ENCODE measurements at places on chromosomes 3 and 15. TPM values are rescaled to one million over a fixed set of nuclear protein-coding genes. Genes with fewer than 3 reads are reported as not detected.

The FEZF2 gene
- not detected for total RNA-seq

DNA sequence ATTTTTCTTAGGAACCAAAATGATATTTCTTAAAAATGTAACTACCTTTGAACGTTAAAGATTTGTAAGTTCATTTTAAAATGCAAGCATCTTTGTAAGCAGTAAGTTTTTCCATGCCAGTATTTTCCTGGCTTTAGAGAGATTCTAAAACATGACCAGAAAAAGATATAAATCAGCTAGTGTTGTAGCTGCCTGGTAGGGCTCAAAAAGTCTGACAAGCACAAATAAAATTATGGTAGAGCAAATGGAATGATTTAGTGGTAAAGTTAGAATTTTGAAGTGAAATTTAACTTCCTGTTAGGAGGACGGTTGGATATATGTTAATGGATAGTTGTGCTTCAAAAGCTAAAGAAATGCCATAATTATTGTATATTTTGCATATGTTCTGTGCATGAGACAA, 29.7 kb downstream of the GABRR3 start:
- DNase-seq: no peak

DNA sequence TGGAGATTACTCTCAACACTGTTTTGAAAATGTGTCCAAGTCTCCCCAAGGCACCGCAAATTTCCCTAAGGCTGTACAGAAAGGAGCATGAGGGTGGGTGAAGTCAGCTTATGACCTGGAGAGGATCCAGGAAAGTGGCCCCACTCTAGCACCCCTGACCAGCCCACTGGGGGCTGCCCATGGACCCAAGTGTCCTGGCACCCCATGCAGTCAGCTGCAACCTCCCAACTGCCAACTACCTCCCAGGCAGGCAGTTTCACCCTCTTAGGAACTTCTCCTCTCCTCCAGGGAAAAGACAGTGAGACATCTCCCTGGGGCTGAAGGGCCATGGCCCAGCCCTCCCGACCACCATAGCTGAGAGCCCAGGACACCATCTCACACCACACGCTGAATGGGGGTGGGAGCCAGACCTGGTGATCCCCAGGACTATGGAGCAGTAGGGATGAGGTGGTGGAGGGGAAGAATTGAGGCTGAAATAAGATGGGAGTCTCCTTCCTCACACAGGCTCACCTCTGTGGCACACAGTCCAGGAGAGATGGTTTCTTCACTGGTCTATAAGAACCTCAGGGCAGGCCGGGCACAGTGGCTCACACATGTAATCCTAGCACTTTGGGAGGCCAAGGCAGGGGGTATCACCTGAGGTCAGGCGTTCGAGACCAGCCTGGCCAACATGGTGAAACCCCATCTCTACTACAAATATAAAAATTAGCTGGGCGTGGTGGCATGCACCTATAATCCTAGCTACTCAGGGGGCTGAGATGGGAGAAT, 104.4 kb downstream of the DAPK2 start:
- no peak for DNase-seq

DNA sequence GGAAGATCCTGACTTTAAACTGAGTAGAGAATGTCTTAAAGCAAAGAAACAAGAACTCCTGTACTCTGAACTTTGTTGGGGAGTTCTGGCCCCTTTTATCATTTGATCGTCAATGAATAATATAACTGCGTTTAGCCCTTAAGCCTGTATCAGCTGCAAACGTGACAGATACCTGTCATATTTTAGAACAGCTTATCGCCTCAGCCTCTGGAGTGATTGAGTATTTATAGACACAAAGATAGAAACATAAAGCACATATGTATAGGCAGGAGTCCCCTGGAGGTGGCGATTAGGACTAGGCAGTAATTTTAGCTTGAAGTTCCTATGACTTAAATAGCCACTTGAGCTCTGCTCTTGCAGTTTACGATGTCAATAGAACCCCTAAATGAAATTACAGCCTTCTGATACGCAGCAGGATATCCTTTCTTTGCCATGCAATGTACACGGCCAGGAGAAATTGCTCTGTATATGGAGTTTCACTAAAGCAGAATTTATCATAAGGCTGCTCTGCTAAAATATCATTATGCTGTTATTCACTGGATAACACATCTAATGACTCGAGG, 321.8 kb downstream of the TIGIT start:
- no peak for DNase-seq

DNA sequence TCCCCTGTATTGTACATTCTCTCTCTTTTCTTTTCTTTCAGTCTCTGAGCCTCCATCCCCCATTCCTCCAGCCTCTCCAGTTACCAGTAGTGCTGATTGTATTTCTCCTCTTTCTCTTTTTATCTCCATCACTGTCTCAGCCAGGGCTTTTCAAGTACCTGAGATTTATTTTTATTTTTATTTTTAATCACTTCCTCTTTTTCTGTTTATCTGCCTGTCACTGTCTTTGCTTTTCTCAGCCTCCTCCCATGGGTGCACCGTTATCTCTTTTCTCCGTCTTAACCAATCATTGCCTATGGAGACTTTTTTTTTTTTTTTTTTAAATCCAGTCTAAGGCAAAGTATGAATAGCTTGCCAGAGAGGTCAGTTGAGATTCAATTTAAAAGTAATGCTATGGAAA, 359.3 kb downstream of the GAP43 start:
- DNase-seq: no peak

GRCh38 chr3:161964857-161965256, 468.2 kb downstream of the OTOL1 start:
- no peak for DNase-seq

- DNase-seq: no peak
Measured at GRCh38 chr15:67225336-67225735, 29.1 kb downstream of the AAGAB start.

DNA sequence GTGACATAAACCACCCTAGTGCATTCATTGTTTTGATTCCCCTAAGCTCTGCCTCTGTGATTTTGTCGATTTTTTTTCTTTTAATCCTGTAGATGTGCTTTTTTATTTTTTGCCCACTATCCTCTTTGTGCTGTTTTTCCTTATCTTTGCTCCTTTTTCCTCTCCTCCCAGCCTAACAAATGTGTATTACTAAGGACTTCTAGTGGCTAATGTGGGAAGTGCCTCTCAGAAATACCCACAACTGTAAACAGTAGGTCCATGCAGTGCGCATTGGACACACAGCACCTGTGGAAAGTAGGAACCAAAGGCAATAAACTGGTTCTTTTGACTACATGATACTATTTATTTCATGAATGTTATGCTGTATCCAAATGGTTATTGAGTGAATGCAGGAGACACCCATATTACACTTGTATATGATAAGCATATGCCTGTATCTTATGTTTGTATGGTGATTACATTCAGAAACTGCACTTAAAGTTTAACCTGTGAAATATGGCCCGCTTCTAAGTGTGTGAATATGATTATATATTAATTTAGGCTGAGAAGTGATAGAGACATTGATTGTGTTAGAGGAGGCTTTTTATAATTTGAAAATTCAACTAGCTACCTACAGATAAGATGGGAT, 147.8 kb downstream of the PLCL2 start:
- DNase-seq: peak; percentile 30

The LTF gene
- not detected for total RNA-seq

The SACM1L gene
- 26.2 TPM for total RNA-seq

- no peak for DNase-seq
Measured at GRCh38 chr3:120344349-120344748, 4.8 kb downstream of the LRRC58 start.

DNA sequence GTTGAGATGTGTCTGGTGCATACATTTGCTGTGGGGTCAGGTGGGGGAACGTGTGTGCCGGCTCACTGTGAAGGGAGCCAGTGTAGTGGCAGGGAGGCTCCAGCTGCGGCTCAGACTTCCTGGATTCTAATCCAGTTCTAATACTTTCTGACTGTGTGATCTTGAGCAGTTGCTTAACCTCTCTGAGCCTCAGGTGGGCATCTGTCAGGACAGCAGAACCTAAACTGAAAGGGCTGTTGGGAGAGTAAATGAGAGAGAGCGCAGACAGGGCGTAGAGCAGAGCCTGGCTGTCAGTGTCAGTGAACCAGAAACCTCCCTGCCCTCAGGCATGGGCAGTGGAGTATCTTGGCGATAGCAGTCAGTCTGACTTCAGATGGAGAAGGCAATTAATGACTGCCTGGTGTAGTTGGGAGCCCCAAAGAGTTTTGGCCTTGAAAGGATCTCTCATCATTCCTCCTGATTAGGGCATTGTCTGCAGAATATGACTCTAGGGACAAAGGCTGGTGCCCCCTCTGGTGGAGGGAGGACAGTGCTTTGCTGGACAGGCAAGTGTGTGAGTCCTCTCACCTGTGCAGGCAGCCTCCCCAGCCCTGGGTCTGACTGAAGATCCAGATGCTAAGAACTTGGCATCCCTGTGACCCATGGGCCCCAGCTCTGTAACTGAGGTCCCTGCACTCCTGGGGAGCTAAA, 9.6 kb downstream of the KBTBD13 start:
- DNase-seq: peak; percentile 30

DNA sequence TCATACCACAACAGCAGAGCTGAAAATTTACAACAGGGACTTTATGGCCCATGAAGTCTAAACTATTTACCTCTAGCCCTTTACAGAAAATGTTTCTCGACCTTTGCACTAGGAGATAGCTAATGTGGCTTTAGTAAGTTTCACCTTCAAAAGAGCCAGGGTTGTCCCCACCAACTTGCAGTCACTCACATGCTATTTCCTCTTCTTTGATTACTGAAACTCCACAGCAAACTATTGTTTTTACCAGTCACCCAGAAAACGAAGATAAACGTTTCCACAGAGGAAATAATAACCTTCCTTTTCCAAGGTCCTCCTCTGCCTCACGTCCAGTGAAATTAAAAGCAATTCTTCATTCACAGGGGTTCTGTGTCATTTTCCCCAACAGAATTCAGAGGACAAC, 48.2 kb downstream of the WWTR1 start:
- peak; percentile 61 for DNase-seq

DNA sequence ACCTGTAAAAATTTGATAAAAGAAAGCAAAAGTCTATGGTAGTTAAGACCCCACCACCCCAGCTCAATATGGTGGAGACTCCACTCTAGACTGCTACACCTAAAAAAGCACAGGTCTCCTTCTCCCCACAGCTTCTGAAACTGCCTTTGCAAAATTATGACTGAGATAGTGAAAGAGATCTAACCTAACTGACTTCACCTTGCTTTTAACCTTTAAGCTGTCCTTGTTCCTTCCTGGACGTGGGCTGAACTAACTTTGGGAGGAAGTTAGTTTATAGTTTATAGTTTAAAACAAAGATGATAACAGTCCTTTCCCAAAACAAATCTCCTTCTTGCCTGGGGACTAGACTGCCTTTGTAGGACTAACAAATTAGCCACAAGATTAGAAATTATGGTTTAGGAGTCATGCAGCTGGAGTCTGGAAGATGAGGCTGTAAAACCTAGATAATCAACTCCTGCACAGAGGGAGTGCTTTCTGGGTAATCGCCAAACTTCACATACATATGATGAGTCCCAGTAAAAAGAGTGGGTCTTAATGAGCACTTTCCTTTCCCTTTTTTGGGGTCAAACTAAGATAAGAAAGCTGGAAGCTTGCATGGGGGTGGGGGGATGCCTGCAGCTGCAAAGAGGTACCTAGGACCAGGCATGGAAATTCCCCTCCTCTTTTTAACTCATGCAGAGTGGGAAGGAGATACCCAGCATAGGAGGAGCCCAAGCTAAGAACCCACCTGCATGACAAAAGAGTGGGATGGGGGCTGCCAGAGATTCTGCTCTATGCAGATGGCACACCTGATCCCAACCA, 17.5 kb downstream of the CCR8 start:
- DNase-seq: no peak

DNA sequence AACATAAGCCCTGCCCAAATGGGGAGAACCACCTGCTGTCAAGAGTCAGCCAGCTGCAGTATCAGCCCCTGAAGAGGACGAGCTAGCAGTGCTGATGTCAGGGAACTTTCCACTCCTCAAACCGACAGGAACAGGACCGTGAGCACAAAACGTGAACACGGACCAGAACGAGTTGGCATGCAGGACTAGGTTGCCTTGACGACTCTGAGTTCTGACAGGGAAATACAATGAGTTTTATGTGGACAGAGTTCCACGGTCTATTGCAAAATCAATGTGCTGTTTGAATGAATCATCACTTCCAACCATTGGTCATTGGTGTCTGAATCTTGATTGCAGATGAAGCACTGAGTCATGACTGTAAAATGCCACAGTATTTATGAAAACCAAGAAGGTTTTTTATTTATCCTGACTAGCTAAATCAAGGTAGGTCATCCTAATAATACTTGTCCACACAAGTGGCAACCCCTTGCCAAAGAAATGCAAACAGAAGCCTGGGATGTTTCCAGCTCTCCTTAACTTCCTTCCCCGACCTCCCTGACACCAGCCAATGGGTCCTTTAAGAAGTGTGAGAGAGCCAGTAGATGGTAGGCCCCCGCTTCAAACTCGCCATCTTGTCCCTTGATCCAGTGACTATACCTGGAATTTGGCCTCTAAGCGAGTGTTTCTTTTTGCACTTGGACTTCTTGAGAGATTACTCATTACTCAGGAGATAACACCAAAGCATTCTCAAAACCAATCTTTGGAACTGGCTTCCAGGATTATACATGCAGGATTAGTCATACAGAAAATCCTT, 119.6 kb downstream of the ASB7 start:
- peak; percentile 98 for DNase-seq

GRCh38 chr3:151178208-151178845, 24.7 kb downstream of the GPR171 start:
- DNase-seq: no peak

GRCh38 chr15:31444844-31445243, 118.2 kb downstream of the KLF13 start:
- DNase-seq: no peak

GRCh38 chr3:165918657-165918979, 81.4 kb upstream of the BCHE start:
- no peak for DNase-seq

The CCDC39 gene
- total RNA-seq: not detected

The IRAK2 gene
- 8.3 TPM for total RNA-seq

- no peak for DNase-seq
Measured at GRCh38 chr3:72274493-72275330, 489.8 kb upstream of the PROK2 start.

- peak; percentile 32 for DNase-seq
Measured at GRCh38 chr3:150412561-150413231, 4.6 kb downstream of the TSC22D2 start.

- DNase-seq: no peak
Measured at GRCh38 chr3:24018784-24019570, 73.9 kb downstream of the NR1D2 start.

The SPATA12 gene
- total RNA-seq: 0.43 TPM

- DNase-seq: no peak
Measured at GRCh38 chr3:196971094-196971698, 2.6 kb upstream of the PIGZ start.

DNA sequence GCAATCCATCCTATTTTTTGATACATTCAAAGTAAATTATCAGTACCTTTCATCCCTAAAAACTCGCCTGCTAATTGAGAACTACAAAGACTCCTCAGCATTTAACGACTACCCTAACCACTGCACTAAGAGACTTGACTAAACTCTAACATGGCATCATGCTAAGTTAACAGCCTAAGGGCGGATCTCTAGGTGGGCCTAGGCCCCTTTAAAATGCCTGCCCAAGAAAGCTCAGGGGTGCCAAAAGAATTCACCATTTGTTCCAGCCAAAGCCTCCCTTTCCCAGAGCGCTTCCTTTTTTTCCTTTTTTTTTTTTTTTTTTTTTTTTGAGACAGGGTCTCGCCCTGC, 568 bp upstream of the NEK4 start:
- no peak for DNase-seq
